Stimulated activated CD4-positive, alpha-beta T cell treated with anti-CD3 and anti-CD28 coated beads, Interleukin-4, amount 100 ng/mL, for 1 hour (primary cell): ENCODE measurements at places on chromosomes 4 and X.
A peak's percentile ranks its signal among the peaks of the same experiment; 100 is the strongest.

DNA sequence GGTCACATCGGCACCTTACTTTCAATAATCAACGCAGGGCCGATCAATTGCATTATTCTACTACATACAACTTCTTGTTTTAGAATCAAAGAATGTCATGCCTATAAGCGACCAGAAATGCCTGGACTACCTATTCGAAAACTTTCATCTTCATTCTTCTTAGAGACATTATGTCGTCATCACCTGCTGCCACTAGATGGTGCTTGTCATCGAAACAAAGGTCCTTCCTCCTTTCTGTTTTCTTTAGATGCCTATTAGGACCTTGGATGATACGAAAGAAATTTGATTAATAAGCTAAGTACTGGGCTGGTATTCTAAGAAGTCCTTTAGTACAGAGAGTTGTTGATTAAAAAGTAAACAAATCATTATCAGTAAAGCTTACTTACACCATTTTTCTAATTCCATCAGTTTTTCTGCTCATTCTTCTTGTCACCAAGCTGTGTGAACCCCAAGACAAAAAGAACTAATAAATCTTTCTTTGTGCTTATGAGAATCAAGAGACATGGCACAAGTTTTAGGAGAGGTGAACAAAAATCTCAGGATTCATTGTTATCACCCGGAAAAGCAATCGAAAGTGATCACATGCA is 154.5 kb upstream of the SLC4A4 start:
- peak; percentile 13 for DNase-seq

DNA sequence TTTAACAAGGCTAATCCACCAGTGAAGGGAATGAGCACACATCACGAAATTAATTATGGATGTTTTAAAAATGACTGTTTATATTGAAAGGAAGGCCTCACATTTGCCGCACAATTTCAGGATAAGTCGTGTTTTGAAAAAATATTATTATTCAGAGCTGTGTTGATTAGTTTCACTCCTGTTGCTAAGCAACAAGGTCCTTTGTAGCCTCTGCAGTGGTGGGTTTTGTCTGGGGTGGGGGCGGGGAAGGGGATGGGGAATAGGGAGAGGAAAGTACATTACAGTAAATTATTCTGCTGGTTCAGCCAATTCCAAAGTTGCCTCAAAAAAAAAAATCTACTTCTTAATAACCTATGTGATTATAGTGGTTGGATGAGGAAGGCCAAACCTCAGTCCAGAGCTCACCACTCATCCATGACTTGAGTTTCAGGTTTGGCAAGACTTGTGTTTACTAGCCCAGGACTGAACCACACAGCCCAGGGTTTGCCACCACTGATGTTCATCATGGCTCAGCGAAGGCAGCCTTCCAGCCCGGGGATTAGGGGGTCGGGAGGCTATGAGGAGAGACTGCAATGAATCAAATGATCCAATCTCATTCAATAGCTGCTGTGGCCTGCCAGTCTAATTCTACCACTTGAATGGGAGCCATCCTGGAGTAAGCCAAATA is 162.5 kb upstream of the ATP6AP2 start:
- no peak for DNase-seq

DNA sequence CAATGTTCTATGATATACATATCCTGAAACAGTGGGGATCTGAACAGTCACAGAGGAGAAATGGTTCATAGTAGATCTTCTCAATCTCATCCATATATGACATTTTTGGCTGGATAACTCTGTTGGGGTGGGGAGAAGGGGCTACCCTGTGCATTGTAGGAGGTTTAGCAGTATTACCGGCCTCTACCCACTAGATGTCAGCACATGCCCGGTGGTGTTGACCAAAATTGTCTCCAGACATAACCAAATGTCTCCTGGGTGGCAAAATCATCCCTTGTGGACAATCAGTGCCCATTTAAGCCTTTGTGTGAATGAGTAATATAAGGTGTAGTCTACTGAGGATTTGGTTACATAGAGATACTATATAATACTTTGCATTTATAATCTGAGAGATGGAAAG is 89.9 kb downstream of the PLS3 start:
- no peak for DNase-seq

DNA sequence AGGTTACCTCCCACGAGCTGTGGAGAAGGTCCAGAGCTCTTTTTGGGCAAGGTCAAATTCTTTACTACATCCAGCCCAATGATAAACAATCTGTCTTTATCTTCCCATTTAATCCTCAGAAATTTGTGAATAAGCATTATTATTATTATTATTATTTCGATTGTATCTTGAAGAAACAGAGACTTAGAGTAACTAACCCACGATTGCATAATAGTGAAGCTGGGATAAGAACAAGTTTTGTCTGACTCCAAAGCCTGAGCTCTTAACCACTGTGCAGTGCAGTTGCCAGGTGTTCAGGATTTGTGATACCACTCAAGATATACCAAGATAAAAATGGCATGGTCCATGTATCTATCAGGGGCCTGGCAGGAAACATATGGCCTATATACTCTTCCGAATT is 166.5 kb upstream of the LDB2 start:
- no peak for DNase-seq

- DNase-seq: no peak
Measured at GRCh38 chr4:183342541-183343533, 20.6 kb upstream of the CLDN24 start.

- no peak for DNase-seq
Measured at GRCh38 chr4:93029769-93030168, 726.0 kb downstream of the GRID2 start.
